ENCODE measurements at places on chromosomes 6 and 20.
A peak's percentile ranks its signal among the peaks of the same experiment; 100 is the strongest.

DNA sequence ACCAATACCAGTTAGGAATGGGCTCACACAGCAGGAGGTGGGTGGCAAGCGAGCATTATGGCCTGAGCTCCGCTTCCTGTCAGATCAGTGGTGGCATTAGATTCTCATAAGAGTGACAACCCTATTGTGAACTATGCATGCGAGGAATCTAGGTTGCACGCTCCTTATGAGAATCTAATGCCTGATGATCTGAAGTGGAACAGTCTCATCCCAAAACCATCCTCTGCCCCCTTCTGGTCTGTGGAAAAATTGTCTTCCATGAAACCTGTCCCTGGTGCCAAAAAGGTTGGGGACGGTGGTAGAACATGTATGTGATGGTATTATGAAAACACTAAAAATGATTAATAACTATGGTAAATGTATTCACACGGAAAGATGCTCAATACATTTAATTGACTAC lies 99.7 kb upstream of the HIVEP1 start:
- no peak for DNase-seq

GRCh38 chr6:114537977-114538376 lies 195.2 kb upstream of the HS3ST5 start:
- no peak for DNase-seq

DNA sequence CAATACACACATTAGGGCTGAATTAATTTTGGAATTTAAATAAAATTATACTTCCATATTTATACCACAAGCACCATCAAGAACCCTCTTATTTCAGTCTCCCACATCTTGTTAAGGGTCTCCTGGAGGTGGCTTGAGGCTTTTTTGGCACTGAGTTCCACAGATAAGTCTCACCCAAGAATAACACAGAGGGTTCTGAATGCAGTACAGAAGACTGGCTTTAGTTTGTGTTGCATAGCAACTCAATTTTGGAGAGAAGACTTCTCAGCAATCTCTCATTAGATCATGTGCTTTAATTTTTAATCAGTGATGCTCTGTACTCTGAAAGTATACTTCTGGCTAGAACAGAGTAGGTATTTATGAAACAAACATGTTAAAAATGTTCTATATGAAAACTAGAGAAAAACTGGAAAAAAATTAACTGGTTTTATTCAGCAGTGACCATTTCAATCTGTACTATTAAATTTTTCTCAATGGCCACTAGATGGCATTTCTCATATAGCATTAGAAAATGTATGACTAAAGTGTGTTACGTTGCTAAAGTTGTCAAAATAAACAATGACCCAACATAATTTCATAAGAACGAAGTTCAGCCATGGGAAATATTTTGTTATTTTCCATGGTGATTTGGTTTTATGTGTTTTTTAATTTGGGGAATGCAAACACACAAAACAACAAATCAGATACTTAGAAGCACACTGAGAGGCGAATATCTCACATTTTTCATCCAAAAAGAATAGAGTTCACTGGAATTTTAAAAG lies 32.7 kb upstream of the MAP7 start:
- peak; percentile 20 for DNase-seq

- peak; percentile 53 for DNase-seq
Measured at GRCh38 chr20:46512943-46513844, at the start of gene ZNF334. ZNF334 (minus strand) TSS chr20:46513559; CDS start chr20:46512102, 1,457 bp downstream.

GRCh38 chr6:38057994-38058393 lies 238.5 kb downstream of the ZFAND3 start:
- no peak for DNase-seq

GRCh38 chr20:63483834-63484233 lies 11.4 kb upstream of the KCNQ2 start:
- DNase-seq = no peak

DNA sequence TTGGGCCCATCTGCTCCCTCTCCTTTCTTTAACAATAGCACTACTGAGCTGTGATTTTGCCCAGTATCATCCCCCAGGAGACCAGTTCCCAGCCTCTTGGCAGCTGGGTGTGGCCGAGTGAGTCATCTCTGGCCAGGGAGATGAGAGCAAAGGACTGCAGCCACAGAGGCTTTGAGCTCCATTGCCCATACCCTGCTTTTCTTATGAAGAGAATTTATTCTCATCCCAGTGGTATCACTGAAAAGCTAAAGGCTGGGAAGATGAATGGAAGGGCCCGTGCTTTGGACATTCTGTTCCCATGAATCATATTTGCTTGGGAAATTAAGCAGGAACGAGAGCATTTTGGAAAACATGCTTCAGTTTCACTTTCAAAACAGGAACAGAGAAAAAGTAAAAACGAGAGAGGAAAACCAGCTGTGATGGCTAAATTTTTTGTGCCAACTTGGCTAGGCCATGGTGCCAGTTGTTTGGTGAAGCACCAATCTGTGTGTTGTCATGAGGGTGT lies 14.9 kb downstream of the CST3 start:
- no peak for DNase-seq

- DNase-seq = no peak
Measured at GRCh38 chr6:116012951-116013350, 47.7 kb downstream of the FRK start.

DNA sequence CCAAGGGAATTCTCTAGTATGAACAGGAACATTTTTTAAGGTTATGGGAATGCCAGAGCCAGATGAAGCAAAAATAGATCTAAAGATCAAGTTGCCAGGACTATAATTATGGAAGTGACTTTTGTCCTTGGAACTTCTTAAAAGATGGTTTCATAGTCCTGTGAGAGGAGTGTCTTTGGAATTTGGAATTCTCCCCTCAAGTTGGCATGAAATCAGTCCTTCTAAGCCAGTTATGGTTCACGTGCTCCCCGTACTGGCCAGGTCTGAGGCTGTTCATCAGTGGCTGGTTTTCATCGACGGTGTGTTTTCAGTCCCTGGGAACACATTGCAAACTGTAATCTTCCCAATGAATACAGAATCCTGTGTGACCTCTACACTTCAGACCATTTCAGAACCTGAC lies 63.1 kb downstream of the VGLL2 start:
- no peak for DNase-seq

GRCh38 chr20:17467120-17467655 lies 64.0 kb downstream of the BFSP1 start:
- no peak for DNase-seq

- no peak for DNase-seq
Measured at GRCh38 chr6:1109134-1109533, 202.8 kb upstream of the FOXQ1 start.

GRCh38 chr6:21270636-21271201 lies 322.8 kb upstream of the SOX4 start:
- no peak for DNase-seq

- DNase-seq = no peak
Measured at GRCh38 chr6:137423451-137424168, 70.6 kb downstream of the OLIG3 start.

DNA sequence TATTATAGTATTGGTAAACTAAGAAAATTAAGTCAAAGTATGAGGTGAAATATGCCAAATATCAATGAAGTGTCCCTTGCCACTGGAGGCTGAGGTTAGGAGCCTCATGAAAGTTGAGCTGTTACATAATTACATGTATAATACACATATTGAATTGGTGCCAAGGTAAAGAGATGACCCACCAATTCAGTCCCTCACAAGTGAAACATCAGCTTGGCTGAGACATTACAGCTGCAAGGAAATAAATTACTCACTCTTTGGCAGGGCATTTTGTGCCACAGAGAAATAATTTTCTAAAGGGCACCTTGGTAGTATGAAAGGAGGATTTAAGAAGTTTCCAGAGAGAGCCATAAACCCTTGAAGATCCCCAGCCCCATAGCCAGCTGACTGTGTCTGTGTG lies 127.4 kb downstream of the ADGRG6 start:
- DNase-seq = no peak

GRCh38 chr6:90730151-90730673 lies 143.3 kb upstream of the MAP3K7 start:
- DNase-seq = no peak
